NCI-H2081 treated with DMSO at 0.1 percent for 48 hours (cell line): ENCODE measurements at places on chromosomes 13 and 19.

GRCh38 chr13:32998966-32999365 is 17.3 kb upstream of the KL start:
- no peak for DNase-seq

- DNase-seq = no peak
These were observed 10.2 kb downstream of the SPRYD7 start for GRCh38 chr13:49925881-49926418.

GRCh38 chr19:29532956-29533355 is 7.2 kb downstream of the VSTM2B start:
- DNase-seq = no peak

- DNase-seq = no peak
These were observed 2.8 kb downstream of the ZNF429 start for GRCh38 chr19:21508198-21508597.
